Left ventricle myocardium superior (tissue), 1 donor: ENCODE measurements at places on chromosomes 3 and 15.

- DNase-seq, result no peak
Observed at GRCh38 chr3:129015388-129016105, 14.4 kb downstream of the EFCC1 start.

DNA sequence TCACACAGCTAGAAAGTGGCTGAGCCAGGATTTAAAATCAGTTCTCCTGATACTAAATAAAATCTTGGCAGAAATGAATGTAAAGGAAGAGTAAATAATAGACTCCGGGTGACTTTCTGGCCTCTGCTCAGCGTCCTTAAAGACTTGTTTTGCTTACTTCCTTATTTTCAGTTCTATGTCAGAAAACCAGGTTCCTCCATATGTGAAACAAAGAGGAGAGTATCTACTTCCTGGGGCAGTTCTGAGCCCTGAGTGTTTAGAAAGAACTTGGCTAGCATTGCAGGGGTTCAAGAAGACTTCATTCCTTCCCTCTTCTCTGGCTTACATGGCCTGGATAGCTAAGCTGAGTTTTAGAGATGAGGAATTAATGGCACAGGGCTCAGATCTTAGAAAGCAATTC, 222.8 kb upstream of the TLE3 start:
- DNase-seq, result no peak

GRCh38 chr15:70238917-70239316, 141.2 kb upstream of the TLE3 start:
- no peak for DNase-seq

GRCh38 chr3:123047062-123047319, 19.4 kb upstream of the SEMA5B start:
- no peak for DNase-seq

GRCh38 chr3:101936419-101937356, 87.4 kb downstream of the NFKBIZ start:
- no peak for DNase-seq
